Stimulated activated CD4-positive, alpha-beta T cell treated with anti-CD3 and anti-CD28 coated beads, Interleukin-2, amount 100 ng/mL, for 24 hours (primary cell): ENCODE measurements at places on chromosomes 2 and 18.

DNA sequence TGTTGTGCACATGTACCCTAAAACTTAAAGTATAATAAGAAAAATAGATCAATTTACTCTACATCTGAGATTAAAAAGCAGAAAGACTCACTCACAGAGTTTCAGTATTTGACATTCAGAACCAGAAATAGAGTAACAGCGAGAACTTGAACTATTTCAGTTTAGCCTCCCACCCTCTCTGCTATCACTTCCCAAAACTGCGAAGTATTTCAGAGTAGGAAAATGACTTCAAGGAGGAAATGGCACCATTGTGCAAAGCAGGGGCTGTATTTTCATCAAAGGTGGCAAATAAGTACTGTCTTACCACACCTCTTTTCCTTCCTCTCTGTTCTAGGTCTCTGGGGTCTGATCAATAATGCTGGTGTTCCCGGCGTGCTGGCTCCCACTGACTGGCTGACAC, 13.6 kb downstream of the DHRS9 start:
- DNase-seq: no peak

DNA sequence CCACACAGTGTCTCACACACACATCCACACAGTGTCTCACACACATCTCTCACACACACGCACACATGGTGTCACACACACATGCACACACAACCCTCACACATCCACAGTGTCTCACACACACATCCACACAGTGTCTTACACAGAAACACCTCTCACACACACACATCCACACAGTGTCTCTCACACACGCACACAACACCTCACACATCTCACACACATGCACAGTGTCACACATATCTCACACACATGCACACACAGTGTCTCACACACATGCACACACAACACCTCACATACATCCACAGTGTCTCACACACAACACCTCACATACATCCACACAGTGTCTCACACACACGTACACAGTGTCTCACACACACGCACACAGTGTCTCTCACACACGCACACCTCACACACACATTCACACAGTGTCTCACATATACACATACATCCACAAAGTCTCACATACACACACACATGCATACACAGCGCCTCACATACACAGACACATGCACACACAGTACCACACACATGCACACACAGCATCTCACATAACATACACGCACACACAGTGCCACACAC, 473.9 kb upstream of the HS6ST1 start:
- DNase-seq: no peak

DNA sequence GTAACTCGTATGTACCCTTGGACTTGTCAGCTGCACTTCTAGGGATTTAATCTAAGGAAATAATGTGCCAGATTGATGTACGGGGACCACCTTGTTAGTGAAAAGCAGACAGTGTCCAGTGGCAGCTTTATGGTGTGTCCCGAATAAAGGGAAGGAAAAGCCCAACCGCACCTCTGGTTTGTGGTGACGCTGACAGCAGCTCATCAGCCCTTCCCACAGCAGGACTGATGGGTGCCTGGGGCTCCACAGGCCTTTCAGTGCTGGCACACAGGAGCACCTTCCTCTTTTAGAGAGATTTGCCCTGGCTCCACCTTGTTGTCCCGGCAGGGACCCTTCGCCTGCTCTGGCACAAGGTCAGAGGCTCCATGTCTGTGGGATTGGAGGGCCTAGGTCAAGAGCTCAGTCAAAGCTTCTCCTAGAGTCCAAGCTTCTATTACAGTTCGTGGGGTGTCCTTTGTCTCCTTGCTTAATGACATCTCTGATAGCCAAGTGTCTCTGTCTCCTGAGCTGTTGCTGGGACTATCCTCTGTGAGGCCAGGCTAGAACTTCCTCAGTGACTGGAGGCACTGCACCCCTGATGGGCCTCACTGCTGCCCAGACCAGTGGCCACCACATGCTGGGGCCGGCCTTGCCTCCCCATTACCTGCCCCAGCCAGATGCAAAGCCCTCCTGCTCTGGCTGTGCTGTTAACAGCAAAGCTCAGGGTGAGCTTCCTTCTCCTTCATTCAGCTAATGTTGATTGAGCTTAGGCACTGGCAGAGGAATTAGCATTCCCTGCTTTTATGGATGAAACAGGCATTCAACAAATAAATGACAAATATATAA, 33.0 kb upstream of the SCLY start:
- DNase-seq: no peak

- DNase-seq: no peak
Observed at GRCh38 chr2:161131804-161132203, 28.4 kb upstream of the TANK start.

DNA sequence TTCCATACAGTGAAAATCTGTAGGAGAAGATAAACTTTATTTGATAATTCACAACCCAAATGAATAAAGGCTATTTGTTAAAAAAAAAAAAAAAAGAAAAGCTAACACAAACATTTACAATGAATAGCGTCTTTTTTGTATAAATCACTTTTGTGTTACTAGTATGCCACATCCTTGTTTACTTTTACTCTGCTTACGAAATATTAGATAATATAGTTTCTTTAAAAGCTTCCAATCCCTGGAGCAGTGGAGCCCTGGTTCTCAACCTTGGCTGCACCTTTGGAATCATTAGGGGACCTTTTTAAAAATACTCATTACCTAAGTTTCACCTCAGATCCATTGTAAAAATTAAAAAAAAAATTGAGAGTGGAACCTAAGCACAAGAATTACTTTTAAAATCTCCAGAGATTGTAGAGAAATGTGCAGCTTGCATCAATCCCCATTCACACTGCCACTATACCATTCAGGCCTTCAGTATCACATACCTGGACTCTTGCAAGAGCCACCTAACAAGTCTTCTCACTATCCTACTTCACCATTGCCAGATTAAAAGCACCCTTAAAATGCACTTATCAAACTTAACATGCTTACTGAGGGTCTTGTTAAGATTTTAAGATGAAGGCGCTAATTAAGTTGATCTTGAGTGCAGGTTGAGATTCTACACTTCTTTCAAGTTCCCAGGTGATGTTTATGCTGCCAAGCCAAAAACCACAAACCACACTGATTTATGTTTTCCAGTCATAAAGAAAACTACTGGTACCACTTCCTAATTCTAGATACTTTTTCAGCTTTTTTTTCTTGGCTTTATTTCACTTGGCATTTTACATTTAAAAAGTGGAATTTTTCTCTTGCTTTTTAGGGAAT, 59.7 kb upstream of the ZC3H15 start:
- no peak for DNase-seq

- peak; percentile 76 for DNase-seq
Observed at GRCh38 chr2:230658877-230659652, 53.6 kb upstream of the CAB39 start.

GRCh38 chr18:74790451-74790850, 192.8 kb downstream of the ZNF407 start:
- DNase-seq: no peak

- DNase-seq: no peak
Observed at GRCh38 chr2:174597009-174597344, 627 bp downstream of the WIPF1 start.

- no peak for DNase-seq
Observed at GRCh38 chr18:76246590-76246989, 248.5 kb downstream of the ZNF516 start.
